ENCODE measurements at places on chromosomes 4 and X.

- DNase-seq: no peak
Observed at GRCh38 chr4:16779028-16779675, 119.3 kb downstream of the LDB2 start.

GRCh38 chrX:154409222-154409871, at the start of gene DNASE1L1:
TSS of gene DNASE1L1 (minus strand) at chrX:154409254. CDS start at chrX:154405568, 3,686 bp downstream.
- DNase-seq: peak; percentile 83

GRCh38 chrX:153580700-153581386, 18.1 kb downstream of the CCNQ start:
- no peak for DNase-seq

GRCh38 chr4:182289809-182290208, 46.6 kb downstream of the TENM3 start:
- no peak for DNase-seq

Measured in heart right ventricle (tissue), 16 donors.